ENCODE measurements at places on chromosomes 2 and 18.
A peak's percentile ranks its signal among the peaks of the same experiment; 100 is the strongest.

DNA sequence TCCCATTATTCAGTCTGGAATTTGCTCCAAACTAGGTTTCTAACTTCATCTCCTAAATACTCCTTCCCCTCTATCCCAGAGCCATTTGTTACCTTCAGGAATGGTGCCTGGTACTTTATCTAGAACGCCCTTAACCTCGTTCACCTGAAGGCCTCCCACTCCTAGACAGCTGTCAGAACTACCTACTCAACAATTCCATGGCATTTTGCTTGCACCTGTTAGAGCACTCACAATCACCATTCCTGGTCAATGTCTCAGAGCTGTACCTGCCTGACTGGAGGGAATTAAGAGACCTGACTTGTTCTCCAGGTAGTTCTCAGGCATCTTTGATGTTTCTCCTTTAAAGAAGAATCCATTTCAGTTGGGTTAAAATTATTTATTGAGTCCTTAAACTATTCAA lies 88.9 kb downstream of the GAREM1 start:
- no peak for DNase-seq

- DNase-seq = no peak
These were observed 15.2 kb downstream of the PDCD1 start for GRCh38 chr2:241843321-241844065.

DNA sequence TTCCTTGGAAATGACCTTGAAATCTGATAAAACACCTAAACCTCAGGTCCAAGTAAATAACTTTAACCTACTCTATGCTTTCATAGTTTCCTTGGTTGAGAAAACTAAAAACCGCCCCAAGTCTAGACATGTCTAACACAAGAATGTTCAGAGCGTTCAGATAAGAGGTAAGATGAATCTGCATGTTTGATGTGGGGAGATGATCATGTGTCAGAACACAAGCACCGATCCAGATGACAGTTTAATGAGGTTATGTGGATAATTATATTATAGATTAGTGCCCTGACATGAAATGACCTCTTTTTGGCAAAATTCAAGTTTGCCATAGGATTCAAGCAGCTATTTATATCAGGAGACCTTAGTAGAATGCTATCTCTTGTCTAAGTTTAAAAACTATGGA lies 729.8 kb upstream of the SOX11 start:
- DNase-seq = peak; percentile 13

GRCh38 chr2:100409975-100410647 lies 7.4 kb downstream of the CHST10 start:
- no peak for DNase-seq

GRCh38 chr2:100799686-100800085 lies 20.3 kb upstream of the NPAS2 start:
- peak; percentile 8 for DNase-seq

DNA sequence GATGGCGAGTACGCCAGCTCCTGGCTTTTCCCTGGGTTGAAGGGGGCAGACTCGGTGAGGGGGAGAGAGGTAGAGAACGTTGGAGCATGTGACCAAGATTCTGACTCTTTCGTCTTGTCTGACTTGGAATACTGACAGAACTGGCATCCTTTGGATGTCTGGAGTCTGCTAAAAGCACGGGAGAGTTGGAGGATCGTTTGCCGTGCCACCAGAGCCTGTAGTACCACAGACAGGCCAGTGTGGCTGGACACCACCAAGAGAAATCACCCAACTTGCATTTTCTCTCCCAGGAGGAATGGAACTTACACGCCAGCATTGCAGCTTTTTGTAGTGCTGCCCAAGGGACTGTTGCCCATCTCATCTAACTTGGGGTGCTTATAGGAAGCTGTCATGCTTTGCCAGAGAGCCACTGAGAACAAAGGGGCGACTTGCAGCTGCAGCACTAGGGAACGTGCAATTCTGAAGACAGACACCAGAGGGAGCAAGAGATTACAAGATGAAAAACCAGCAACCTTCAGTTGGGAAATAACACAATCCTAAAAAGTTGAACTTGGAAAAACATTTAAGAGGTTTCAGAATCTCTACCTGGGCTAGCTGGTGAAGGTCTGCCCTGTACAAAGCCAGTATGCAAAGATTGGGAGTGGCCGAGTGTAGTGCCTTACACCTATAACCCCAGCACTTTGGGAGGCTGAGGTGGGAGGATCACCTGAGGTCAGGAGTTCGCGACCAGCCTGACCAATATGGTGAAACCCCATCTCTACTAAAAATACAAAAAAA lies 24.1 kb downstream of the PSMG2 start:
- peak; percentile 13 for DNase-seq

GRCh38 chr18:7105943-7106342 lies 11.7 kb downstream of the LAMA1 start:
- DNase-seq = no peak

- no peak for DNase-seq
These were observed 17.4 kb downstream of the FAM117B start for GRCh38 chr2:202652119-202652518.

GRCh38 chr18:72541871-72542332 lies 2.2 kb downstream of the CBLN2 start:
- DNase-seq = no peak

DNA sequence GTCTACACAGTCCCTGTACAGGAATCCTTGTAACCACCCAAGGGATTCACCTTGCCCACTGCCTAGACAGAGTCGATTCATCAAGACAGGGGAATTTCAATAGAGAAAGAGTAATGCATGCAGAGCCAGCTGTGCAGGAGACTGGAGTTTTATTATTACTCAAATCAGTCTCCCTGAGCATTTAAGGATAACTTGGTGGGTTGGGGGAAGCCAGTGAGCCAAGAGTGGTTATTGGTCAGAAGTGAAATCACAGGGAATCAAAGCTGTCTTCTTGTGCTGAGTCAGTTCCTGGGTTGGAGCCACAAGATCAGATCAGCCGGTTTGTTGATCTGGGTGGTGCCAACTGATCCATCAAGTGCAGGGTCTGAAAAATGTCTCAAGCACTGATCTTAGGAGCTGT lies 17.8 kb upstream of the FAM98A start:
- DNase-seq = no peak

GRCh38 chr2:230794497-230794896 lies 70.2 kb upstream of the ITM2C start:
- no peak for DNase-seq

GRCh38 chr2:75959724-75960471 lies 249.2 kb upstream of the GCFC2 start:
- DNase-seq = no peak

DNA sequence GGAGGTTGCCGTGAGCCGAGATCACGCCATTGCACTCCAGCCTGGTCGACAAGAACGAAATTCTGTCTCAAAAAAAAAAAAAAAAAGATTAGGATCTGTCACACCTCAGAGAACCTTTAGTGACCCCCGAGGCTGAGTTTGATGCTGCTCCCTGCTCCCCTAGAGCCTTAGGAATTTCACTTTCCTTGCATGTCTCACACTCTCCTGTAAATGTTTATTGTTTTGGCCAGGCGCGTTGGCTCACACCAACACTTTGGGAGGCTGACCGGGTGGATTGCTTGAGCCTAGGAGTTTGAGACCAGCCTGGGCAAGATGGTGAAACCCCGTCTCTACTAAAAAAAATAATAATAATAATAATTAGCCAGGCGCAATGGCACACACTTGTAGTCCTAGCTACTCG lies 31.5 kb downstream of the SRSF7 start:
- DNase-seq = no peak

DNA sequence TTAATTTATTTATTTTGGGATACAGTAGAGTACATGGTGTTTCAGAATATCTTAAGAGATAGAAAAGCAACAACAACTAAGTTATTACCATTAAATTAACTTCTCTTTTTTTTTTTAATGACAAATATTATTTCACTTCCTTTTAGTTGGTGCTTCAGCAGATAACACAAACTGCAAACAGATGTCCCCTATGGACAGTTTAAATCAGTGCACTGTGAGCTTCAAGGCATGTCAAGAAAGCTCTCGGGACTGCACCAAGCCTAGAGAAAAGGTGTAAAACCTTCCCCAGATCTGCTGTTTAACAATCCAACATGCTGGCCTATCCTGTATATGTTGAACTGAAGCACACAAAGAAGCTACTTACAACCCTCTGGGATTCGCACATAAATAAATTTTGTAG lies 122.7 kb downstream of the TCF4 start:
- DNase-seq = no peak

DNA sequence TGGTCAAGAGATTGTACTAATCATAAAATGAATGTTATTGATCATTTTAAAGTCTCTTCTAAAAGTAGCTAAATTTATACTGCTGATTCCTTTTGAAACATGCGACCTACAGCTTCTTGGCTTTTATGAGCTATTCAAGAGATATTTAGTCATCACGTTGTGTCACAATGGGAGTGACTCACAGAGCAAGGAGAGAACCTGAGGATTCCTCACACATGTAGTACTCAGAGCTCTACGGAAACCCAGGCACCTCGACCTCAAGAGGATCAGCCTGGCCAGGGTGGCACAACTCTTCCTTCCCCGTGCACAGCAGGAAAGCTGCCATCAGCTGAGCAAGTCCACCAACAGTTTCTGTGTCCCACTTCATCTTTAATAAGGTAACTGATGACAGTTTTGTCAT lies at the start of gene DHRS9:
Gene DHRS9, plus strand, starts transcription at position 223 of the 400 bp plus-strand sequence. CDS start 12,019 bp downstream, outside the sequence.
- no peak for DNase-seq

DNA sequence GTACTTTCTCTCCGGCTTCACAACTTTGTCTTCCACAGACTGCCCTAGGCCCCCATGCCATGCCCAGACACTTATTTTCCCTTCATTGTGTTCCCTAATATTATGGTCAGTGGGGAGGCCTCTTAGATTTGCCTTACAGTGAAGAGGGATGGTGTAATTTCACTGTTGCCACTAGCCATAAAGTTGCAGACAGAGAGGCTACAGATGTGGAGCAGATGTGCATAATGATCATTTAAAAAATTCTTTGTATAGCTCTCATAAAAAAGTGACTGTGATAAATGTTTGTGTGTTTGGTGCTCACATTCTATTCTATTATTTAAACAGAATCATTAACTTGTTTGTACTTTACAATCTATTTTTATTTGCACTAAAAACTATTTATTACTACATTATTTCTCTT lies 67.5 kb upstream of the FN1 start:
- no peak for DNase-seq

DNA sequence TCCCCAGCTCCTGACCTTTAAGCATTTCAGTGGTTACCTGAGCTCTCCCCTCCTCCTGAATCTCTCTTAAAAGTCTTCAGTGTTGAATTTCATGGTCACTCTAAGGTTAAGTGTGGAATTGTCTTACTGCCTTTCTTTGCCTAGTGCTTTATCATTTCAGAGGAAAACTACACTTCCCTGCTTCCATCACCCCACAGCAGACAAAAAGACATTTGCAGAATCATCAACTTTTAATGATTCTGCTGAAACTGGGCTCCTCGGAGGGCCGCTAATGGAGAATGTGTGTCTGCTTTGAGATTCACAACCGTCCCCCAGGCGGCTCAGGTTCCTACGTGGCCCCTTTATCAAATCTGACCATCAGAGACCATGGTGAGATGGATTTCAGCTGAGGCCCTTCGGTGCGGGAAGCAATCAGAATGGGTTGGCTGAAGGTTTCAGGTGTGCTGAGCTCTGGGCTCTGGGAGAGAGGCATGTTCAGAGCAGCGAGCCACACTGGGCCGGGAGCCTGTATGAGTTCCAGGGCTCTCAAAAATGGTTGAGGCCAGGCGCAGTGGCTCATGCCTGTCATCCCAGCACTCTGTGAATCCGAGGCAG lies 41.9 kb upstream of the TBC1D8 start:
- DNase-seq = no peak

- peak; percentile 80 for DNase-seq
These were observed 1293.7 kb upstream of the SLC39A10 start for GRCh38 chr2:194363295-194363694.

- DNase-seq = no peak
These were observed 25.1 kb downstream of the ADRA2B start for GRCh38 chr2:96091141-96091710.

DNA sequence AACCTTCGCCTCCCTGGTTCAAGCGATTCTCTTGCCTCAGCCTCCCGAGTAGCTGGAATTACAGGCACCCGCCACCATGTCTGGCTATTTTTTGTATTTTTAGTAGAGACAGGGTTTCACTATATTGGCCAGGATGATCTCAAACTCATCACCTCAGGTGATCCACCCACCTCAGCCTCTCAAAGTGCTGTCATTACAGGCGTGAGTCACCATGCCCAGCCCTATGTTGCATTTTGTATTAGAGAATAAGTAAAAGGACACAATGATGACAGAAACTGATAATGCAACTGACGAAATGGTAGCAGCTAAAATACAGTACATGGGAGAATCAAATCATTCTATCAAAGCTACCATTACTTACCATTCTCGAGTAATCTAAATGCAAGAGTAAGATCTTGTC lies 276.7 kb downstream of the DSEL start:
- DNase-seq = no peak

- DNase-seq = no peak
These were observed 134.6 kb downstream of the TMEFF2 start for GRCh38 chr2:192060161-192060560.

DNA sequence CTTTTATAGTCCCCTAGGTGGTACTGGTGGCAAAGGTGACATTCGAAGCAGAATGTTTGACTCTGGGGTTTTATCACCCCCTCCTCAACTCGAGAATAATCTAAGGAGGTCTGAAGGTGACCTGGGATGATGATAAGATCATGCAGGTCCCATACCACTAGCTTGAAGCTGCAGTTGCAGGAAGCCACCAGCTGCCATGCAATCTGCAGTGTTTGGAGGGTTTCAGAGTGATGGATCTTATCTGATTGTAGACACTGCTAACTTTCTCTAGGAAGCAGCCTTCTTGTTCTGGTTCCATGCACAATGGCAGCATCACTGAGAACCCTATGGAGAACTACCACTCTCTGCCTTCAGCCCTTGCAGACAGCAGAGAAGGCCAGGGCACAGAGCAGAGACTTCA lies 59.4 kb upstream of the LRPPRC start:
- no peak for DNase-seq

- DNase-seq = no peak
These were observed 971.8 kb upstream of the ACVR2A start for GRCh38 chr2:146873056-146873455.

GRCh38 chr2:22855761-22856184 lies 529.2 kb upstream of the KLHL29 start:
- peak; percentile 73 for DNase-seq

GRCh38 chr2:30692829-30693275 lies 114.4 kb downstream of the CAPN13 start:
- no peak for DNase-seq

- DNase-seq = no peak
These were observed 1.8 kb downstream of the SERPINB13 start for GRCh38 chr18:63588909-63589308.

DNA sequence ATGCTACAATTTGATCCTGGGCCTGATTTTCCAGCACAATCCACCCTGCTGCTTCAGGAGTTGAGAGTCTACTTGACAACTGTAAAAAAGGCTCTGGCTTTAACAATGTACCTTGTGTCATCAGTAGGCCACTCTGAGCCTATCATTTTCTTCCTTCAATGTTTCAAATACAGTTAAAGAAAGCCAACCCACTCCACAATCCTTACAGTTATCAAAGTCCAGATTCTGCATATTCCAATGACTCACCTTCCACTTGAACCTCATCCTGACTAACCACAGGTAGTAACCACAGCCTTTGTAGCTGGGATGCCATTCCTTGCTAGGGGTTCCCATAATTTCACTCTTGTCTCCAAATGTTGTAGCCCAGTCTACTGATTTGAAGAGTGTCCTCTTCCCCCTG lies 35.5 kb upstream of the AQP4 start:
- no peak for DNase-seq
